Naive thymus-derived CD8-positive, alpha-beta T cell (primary cell): ENCODE measurements at places on chromosomes 2 and 18. TPM values are rescaled to one million over a fixed set of nuclear protein-coding genes. Genes with fewer than 3 reads are reported as not detected.

DNA sequence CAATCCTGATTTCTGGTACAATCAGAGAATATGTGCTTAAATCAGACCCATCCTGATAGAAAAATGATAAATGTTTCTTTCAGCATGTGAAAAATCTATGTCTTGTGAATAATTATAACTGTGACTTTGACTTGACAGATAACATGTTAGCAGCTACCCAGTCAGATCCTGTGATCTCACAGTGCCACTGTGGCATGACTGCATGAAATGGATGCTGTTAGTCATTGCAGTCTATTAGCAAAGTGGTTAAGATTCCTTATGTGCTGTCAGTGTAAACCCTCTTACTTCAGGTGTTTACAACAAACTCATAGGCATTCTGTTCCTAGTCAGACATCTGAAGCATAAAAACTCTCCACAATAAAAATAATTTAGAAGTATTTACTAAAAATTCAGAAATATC, 244.6 kb upstream of the RND3 start:
- DNase-seq, result no peak
- H3K4me1 ChIP-seq, result no peaks in the 10 kb centered on the region
- no peak overlapping the region for H3K27ac ChIP-seq
- no peaks in the 10 kb centered on the region for H3K27me3 ChIP-seq
- H3K36me3 ChIP-seq, result no peaks in the 10 kb centered on the region

DNA sequence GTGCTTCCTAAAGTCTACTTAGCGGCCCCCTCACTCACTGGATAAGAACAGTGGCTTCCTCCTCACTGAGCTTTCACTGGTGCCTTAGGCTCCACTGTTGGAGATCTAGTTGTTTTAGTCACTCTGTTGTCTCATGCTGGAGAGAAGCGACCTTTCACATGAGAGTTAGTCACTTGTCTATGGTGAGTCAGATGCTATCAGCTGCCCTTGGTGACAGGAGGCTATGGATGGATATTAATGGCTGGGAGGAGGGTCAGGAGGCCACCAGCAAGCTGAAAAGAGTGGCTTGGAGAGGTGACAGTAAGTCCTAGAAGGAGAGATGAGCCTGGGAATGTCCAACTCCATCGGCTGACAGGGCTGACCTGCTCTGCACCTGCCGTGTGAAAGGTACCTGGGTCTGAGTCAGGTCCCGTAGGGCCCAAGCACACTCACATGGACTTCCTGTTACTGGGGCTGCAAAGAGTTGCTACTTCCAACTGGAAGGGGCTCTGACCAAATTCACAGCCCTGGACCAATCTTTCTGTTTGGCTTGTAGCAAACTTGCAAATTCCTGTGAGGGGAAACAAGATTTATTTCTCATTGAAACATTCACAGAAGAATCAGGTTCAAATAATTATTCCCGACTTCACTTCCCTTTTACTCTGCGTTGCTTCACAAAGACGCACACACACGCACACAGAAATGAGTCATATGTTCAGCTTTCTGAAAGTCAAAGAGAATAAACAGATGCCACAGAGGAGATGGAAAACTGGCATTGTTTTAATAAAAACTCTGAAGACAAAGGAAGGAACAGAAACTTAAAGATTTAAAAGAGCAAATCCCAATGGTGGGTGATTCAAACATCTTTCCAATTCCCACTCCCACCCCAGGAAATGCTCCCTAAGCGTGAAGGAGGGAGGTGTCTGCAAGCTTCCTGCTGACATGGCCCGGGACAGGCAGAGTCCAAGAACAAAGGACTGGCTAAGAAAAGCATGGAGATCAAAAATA, 203.5 kb upstream of the TWIST2 start:
- DNase-seq, result no peak
- H3K27ac ChIP-seq, result no peak overlapping the region
- H3K4me1 ChIP-seq, result no peaks in the 10 kb centered on the region

- H3K4me3 ChIP-seq, result peak overlapping the region; percentile 90
- peaks cover 5% of the 10 kb centered on the region for H3K36me3 ChIP-seq
- peaks cover 17% of the 10 kb centered on the region for H3K4me1 ChIP-seq
- DNase-seq, result peak; percentile 50
These were observed 592 bp downstream of the ME2 start for GRCh38 chr18:50879302-50880118.

- no peaks in the 10 kb centered on the region for H3K36me3 ChIP-seq
- no peak overlapping the region for H3K27ac ChIP-seq
- H3K4me3 ChIP-seq, result no peak overlapping the region
- H3K27me3 ChIP-seq, result peaks cover 46% of the 10 kb centered on the region
These were observed 11.2 kb upstream of the EN1 start for GRCh38 chr2:118858485-118859156.

- no peak for DNase-seq
- H3K4me3 ChIP-seq, result no peak overlapping the region
- peaks cover 21% of the 10 kb centered on the region for H3K4me1 ChIP-seq
- H3K36me3 ChIP-seq, result no peaks in the 10 kb centered on the region
- no peaks in the 10 kb centered on the region for H3K27me3 ChIP-seq
- H3K27ac ChIP-seq, result no peak overlapping the region
These were observed 206.5 kb downstream of the SETBP1 start for GRCh38 chr18:44887227-44887631.

GRCh38 chr2:64454386-64455332, 697 bp downstream of the LGALSL start:
- peaks cover 5% of the 10 kb centered on the region for H3K27me3 ChIP-seq
- DNase-seq, result peak; percentile 44
- H3K4me3 ChIP-seq, result peak overlapping the region; percentile 86
- H3K36me3 ChIP-seq, result no peaks in the 10 kb centered on the region
- H3K27ac ChIP-seq, result peak overlapping the region; percentile 25

DNA sequence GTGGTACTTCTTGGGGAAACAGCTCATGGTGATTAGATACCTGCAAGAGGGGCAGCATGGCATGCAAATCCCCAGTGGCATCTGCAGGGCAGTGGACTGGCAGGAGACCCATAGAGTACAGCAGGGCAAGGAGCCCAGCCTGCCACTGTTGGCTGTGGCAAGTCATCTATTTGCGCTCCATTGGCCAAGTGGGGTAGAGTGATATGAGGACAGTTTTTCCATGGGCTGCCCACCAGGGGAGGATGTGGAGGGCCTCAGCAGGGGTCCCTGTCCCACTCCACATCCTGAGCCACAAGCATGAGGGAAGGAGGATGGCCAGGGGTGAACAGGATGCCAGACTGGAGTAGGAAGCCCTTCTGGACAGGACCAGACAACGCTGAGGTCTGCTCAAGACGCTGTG, 50.9 kb upstream of the OTOF start:
- no peaks in the 10 kb centered on the region for H3K4me1 ChIP-seq
- no peak overlapping the region for H3K27ac ChIP-seq
- H3K4me3 ChIP-seq, result no peak overlapping the region
- peaks cover 2% of the 10 kb centered on the region for H3K27me3 ChIP-seq
- no peak for DNase-seq

DNA sequence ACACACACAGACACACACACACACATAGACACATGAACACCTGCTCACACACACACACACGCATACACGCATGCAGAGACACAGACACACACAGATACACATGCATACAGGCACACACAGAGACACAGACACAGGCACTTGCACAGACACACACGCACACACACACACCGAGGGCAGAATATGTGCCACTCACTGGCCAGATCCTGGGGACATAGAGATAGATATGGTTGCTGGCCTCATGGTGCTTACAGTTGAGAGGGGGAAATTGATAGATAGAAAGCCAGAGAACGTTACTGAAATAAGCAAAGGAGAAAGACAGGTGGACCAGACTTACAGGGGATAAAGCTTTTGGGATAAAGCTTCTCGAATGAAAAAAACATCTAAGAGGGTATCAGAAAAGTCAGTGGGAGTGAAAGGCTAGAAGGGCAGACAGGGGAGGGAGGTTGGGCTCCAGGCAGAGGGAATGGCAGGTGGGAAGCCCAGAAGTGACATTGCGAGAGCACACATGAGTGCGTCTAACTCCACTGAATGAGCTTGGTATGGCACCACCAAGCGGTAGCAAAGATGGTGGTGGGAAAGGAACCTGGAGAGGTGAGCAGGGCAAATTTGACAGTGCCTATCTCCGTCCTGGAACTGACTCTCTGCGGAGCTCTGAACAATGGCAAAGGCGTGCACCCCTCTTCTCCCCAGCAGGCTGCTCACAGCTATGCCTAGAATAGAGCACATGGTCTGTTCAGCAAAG, 390.1 kb upstream of the TRIB2 start:
- H3K4me3 ChIP-seq, result no peak overlapping the region
- no peak for DNase-seq
- H3K36me3 ChIP-seq, result no peaks in the 10 kb centered on the region

GRCh38 chr2:49754381-49754780, 600.1 kb upstream of the FSHR start:
- no peak overlapping the region for H3K4me3 ChIP-seq
- no peaks in the 10 kb centered on the region for H3K4me1 ChIP-seq
- H3K27ac ChIP-seq, result no peak overlapping the region
- H3K36me3 ChIP-seq, result no peaks in the 10 kb centered on the region

DNA sequence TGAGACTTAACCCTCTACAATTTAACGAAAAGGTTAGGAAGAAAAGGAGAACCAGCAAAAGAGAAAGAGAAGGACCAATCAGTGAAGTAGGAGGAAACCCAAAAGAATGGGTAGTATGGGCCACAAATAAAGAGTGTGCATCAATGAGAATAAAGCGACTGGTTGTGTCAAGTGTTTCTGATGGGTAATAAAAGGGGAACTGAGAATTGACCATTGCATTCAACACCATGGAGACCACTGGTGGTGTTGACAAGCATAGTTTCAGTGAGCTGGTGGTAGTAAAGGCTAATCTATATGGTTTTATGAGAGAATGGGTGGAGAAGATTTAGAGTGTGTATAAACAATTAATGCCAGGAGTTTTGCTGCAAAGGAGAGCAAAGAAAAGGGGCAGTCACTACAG, 75.4 kb downstream of the CSRNP3 start:
- no peaks in the 10 kb centered on the region for H3K27me3 ChIP-seq
- no peaks in the 10 kb centered on the region for H3K36me3 ChIP-seq
- no peak overlapping the region for H3K27ac ChIP-seq

GRCh38 chr2:199757233-199757870, 93.6 kb downstream of the FTCDNL1 start:
- no peak overlapping the region for H3K27ac ChIP-seq
- H3K4me3 ChIP-seq, result no peak overlapping the region
- DNase-seq, result no peak
- H3K4me1 ChIP-seq, result no peaks in the 10 kb centered on the region

- H3K27me3 ChIP-seq, result peaks cover 10% of the 10 kb centered on the region
- H3K36me3 ChIP-seq, result peaks cover 4% of the 10 kb centered on the region
- no peak for DNase-seq
- no peaks in the 10 kb centered on the region for H3K4me1 ChIP-seq
- H3K4me3 ChIP-seq, result no peak overlapping the region
These were observed 9.7 kb downstream of the ATP8B1 start for GRCh38 chr18:57793302-57793986.

- DNase-seq, result no peak
- H3K4me3 ChIP-seq, result no peak overlapping the region
- no peak overlapping the region for H3K27ac ChIP-seq
- H3K36me3 ChIP-seq, result no peaks in the 10 kb centered on the region
These were observed 75.8 kb upstream of the BCL11A start for GRCh38 chr2:60629305-60629662.

- no peaks in the 10 kb centered on the region for H3K36me3 ChIP-seq
- H3K27ac ChIP-seq, result no peak overlapping the region
- H3K4me3 ChIP-seq, result no peak overlapping the region
- DNase-seq, result no peak
These were observed 32.7 kb downstream of the NCL start for GRCh38 chr2:231431606-231432005.

DNA sequence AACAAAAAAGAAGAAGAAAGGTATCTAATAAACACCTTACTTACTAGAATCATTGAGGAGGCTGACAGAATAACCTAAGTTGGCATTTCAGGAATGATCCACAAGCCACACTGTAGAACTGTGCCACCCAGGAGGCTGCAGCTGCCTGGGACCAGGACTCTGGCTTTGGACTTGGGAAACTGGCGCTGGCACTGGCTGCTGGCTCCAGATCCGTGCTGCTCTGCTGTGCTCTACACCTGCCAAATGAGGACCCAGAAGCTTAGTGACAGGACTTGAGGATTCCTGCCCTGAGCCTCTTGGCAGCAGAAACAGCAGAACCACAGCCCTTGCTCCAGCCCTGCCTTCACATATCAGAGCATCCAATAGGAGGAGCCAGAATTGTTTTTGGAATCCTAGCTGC, 113.5 kb downstream of the CABLES1 start:
- no peak overlapping the region for H3K27ac ChIP-seq
- no peaks in the 10 kb centered on the region for H3K36me3 ChIP-seq
- no peaks in the 10 kb centered on the region for H3K4me1 ChIP-seq
- DNase-seq, result no peak
- no peak overlapping the region for H3K4me3 ChIP-seq
- H3K27me3 ChIP-seq, result no peaks in the 10 kb centered on the region

The TRIM54 gene
- total RNA-seq, result 0.19 TPM

The DRC1 gene
- not detected for total RNA-seq

The AMER3 gene
- not detected for total RNA-seq

The TTC21B gene
- total RNA-seq, result 32.8 TPM

The XRCC5 gene
- total RNA-seq, result 245 TPM

The OSR1 gene
- total RNA-seq, result not detected

The SEMA4C gene
- 38.6 TPM for total RNA-seq

The FBLN7 gene
- 9.8 TPM for total RNA-seq

The MYO7B gene
- 0.58 TPM for total RNA-seq

The MRPS9 gene
- 24.5 TPM for total RNA-seq
